Stimulated activated CD8-positive, alpha-beta memory T cell treated with anti-CD3 and anti-CD28 coated beads, Interleukin-7, amount 100 ng/mL, for 24 hours (primary cell): ENCODE measurements at places on chromosomes 1 and 21.

- no peak for DNase-seq
Measured at GRCh38 chr1:215192306-215192705, 109.8 kb downstream of the KCNK2 start.

DNA sequence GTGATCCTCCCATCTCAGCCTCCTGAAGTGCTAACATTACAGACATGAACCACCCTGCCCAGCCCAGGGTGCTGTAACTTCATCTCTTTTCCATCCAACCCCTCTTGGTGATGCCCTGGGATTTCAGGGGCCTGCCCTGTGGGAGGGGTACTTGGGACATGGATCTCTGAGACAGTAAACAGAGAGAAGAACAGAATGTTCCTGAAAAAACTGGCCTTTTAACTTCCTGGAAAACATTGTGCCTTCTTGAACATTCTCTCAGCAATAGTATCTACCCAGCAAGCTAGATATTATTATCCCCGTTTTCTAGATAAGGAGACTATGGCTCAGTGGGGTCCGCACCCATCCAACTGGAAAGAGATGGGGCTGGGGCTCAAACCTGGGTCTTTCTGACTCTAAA, 57.0 kb downstream of the VWA5B1 start:
- DNase-seq: no peak

GRCh38 chr21:44021064-44021463, 9.0 kb downstream of the TRAPPC10 start:
- no peak for DNase-seq

DNA sequence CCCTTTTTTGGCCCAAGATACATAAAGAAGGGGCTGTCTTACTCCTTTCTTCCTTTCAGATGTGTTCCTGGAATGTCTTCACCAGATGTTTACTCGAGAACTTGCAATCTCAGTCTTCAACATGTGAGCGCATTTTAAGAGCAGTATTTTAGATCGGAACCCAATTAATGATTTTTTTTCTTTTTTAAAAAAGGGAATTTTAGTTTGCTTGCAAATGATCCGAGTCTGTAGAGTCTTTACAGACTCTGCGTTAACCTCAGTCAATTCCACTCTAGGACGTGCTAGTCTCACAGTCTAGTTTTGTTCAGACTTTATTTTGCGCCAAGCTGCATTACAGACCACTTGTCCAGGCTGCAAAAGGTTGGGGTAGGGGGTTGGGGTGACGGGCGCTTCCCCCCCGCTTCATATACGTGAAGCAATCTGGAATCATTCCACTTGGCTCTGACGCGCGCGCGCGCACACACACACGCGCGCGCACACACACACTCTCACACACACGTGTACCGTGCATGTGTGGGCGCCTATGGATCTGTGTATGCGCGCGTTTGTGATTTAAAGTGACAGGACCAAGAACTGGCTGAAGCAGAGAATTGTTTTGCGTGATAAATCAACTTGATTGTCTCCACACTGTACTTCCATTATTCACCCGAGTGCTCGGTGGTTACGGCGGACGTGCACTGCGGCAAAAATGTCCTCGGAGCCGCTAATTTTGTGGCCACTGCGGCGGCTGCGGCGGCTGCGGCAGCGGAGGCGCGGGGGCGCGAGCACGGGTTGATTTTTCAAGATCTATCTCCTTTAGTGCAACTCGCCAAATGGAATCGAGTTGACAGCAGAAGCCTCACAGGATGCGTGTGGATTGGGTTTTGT, 25.6 kb upstream of the NFIA start:
- no peak for DNase-seq

- no peak for DNase-seq
Measured at GRCh38 chr1:54096877-54097240, 43.5 kb downstream of the TCEANC2 start.
